ENCODE measurements at places on chromosomes 5 and 9.

- no peak for DNase-seq
Observed at GRCh38 chr5:97762483-97762882, 579.4 kb upstream of the RIOK2 start.

DNA sequence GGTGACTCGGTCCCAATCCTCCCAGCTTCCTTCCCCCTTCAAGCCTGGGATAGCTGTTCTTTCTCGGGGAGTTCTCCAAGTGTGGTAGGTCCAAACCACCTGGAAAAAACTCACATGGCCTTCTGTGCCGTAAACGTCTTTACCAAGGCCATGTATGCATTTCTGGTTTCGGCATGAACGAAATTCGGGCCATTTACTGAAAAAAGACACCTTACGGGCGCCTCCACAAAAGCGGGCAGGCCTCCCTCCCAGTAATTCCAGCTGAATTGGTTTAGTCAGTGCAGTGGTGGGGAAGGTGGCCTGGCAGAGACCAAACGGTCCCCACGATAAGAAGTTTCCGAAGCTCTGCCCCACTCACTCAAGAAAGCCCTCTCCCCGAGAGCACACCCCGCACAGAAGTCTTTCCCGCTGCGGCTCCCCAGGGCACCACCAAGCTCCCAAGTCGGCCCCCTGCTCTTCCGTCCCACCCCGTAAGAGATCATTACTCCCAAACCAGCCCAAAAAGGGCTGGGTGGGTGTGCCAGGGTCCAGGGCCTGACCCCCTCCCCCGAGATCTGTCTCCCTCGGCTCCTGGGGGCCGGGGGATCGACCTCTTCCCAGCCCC is 86.3 kb upstream of the MELK start:
- no peak for DNase-seq

GRCh38 chr9:116572095-116572748 is 114.9 kb upstream of the TRIM32 start:
- DNase-seq, result no peak

- DNase-seq, result no peak
Observed at GRCh38 chr9:79155308-79155707, 416.5 kb upstream of the TLE4 start.

- DNase-seq, result no peak
Observed at GRCh38 chr5:146440353-146440752, 6.8 kb upstream of the TCERG1 start.

Measured in activated T-cell treated with anti-CD3 and anti-CD28 coated beads, Interleukin-2, amount 50 U/mL, for 1 hour (primary cell).